Stimulated activated CD8-positive, alpha-beta memory T cell treated with anti-CD3 and anti-CD28 coated beads, Interleukin-15, amount 100 ng/mL, for 24 hours (primary cell): ENCODE measurements at places on chromosomes 6 and 20.

DNA sequence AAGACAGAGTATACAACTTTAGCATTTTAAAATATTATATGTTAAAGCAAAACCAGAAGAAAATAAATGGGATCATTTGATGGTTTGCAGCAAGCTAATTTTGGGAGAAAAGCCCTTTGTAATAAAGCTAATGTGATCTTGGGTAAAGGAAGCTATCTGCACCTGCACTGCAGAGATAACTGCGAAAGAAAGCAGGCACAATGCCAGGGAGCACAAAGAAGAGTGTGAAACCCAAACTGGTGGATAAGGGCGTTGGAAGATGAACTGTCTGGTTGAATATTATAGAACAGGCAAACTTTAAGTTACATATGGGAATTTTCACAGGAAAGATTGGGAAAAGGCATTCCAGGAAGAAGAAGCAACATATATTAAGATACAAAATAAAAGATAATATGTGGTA is 179.2 kb upstream of the KHDRBS2 start:
- no peak for DNase-seq

- DNase-seq = no peak
Measured at GRCh38 chr6:159941286-159942113, 27.4 kb upstream of the IGF2R start.

- DNase-seq = no peak
Measured at GRCh38 chr20:48047447-48047846, 262.2 kb upstream of the SULF2 start.

DNA sequence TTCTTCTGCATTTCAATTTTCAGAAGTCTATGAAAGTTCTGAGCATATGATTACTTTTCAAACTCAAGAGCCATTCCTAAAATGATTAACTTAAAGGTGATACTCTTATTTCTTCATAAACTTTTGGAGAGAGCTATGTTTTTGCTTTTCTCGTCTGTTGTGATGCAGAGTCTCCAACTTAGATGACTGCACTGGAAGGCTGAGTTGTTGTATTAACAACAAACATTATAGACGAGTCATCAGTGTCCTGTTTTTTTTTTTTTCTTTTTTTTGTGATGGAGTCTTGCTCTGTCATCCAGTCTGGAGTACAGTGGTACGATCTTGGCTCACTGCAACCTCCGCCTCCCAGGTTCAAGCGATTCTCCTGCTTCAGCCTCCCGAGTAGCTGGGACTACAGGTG is 101.9 kb downstream of the CD109 start:
- DNase-seq = no peak

DNA sequence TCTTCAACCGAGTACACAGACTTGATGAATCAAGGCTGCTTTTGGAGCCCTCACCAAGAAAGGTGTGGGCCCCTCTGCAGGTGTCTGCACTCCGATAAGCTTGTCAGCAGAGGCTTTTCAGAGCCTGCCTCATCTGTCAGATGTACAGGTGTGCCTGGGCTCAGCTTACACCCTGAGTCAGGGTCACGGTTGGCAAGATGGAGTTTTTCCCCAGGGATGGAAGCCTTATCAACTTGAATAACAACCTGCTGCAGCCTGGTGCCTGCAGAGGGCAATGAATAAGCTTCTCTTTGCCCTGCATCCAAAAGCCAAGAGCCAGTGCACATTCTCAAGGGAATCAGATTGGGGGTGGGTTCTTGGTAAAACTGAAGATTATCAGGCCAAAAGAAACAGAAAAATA is 427.1 kb downstream of the CD83 start:
- no peak for DNase-seq

DNA sequence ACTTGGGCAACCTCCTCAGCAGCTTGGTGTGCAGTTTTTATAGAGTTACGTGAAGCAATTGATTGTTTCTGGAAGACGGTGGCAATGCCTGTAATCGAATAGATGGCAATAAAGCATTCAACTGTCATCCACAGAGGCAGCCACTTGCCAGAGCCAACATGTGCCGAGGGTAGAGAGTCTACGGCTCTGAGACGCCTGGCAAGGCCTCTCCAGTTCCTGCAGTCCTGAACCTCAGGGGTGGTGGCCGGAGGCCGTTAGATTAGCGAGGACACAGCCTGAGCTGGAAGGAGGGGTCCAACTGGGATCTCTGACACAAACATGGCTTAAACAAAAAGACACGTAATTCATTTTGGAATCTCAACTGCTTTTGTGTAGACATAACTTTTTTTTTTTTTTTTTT is 775 bp upstream of the TTLL2 start:
- no peak for DNase-seq

DNA sequence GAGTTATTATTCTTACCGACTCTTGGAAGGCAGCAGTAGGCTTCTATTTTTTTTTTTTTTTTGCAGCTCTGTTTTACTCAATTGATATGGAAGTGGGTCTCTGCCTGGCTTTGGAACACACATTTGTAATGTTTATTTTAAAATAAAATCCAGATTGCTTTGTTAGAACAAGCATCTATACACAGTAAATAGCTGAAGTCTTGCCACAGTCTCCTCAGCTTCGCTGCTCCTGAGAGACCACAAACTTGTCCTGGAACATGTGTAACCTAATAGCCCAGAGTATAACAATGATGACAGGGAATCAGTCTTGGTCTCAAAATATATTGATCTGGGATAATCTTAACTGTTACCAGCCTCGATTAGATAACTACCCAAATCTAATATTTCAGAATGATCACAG is 299.8 kb upstream of the NOX3 start:
- DNase-seq = no peak

- DNase-seq = no peak
Measured at GRCh38 chr20:63011798-63012197, 5.0 kb upstream of the BHLHE23 start.

DNA sequence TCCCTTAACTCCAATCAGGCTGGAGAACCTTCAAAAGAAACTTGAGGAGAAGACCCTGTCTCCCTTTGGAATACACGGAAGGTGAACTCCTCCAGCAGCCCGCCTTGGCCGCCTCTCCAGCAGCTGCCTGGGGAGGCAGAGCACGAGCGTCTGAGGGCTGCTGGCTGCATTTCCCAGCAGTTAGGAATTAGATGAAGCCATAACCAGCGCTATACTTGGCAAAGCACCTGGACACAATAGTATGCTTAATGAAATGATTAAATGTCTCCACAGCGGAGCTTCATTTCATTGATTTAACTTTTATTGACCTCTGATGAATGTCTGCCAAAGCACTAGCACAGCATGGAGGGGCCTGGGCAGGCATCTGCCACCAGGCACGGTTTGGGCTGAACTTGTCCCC is 73.5 kb downstream of the TMEM242 start:
- DNase-seq = no peak

GRCh38 chr6:151096255-151096612 is 143.5 kb upstream of the AKAP12 start:
- DNase-seq = no peak

GRCh38 chr6:15348528-15348927 is 102.7 kb downstream of the JARID2 start:
- DNase-seq = no peak

DNA sequence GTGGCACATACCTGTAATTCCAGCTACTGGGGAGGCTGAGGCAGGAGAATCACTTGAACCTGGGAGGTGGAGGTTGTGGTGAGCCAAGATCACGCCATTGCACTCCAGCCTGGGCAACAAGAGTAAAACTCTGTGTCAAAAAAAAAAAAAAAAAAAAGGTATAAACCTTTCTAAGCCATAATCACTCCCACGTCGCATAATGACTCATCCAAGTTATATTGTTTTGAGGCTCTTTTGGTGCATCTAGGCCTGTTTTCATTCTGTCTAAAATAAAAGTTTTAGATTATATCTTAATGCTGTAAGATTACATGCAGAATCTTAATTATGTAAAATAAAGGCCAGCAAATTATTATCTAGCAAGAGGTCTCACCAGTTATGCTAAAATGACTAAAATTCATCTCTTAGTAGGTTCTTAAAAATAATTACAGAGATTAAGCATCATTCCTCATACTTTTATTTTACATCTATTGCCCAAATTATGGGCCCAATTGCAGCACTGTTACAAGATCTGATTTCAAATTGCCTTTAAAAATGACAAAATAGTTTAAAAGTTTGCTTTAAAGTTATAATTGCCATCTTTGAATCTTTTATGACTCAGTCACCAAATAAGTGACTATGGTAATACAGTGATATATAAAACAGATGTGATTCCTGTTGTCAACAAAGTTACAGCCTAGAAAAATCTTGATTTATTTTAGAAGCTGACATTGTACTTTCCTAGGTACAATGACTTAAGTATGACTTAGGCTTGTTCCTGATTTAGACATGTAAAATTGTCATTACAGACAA is 10.4 kb upstream of the SUMO4 start:
- DNase-seq = no peak

DNA sequence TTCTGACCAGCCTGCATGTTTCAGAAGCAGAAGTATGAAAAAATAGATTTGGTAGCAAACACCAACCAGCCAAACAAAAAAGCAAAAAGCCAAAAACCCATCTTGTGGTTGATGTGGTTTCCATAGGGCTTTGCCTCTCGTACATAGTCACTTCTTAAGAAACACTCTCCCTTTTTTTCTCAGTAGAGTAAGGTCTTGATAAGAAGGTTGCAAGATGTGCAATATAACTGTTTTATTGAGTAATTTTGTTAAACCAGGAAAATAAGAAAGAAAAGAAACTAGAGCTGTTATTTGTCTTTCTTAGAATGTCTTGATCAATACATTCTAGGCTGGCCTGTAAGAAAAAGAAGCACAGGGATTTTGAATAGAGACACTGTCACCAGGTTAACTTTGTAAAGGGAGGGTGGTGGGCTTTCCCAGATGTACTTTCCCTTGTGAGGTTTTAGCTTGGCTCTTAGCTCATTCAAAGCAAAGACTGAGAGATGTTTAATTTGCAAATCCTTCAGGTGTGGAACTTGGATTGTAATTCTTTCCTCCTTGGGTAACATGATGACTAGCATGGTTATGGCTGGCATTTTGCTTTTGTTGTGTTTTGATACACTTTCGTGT is 49.7 kb downstream of the AKAP12 start:
- DNase-seq = no peak

DNA sequence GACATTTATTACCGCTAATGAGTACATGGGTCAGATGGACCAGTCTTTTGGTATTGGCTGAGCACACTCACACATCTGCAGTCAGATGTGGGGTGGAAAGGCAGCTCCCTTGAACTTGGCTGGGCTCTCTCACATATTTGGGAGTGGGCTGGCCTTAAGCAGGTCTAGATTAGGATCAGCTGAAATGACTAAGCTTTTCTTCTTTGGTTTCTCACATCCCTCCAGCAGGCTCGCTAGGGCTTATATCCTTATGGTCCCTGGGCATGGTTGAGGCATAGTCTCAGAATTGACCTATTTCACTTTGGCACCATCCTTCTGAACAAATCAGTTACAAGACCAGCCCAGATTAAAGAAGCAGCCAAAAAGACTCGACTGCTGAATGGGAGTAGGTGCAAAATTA is 14.4 kb upstream of the PLCB1 start:
- no peak for DNase-seq

- no peak for DNase-seq
Measured at GRCh38 chr6:20031342-20031741, 180.9 kb downstream of the MBOAT1 start.

- no peak for DNase-seq
Measured at GRCh38 chr6:146258206-146258605, 229.3 kb downstream of the GRM1 start.

GRCh38 chr6:147621961-147622360 is 113.5 kb downstream of the SAMD5 start:
- no peak for DNase-seq

GRCh38 chr6:89479897-89480296 is 46.9 kb downstream of the ANKRD6 start:
- no peak for DNase-seq

- DNase-seq = no peak
Measured at GRCh38 chr6:108585921-108586536, 25.3 kb downstream of the FOXO3 start.

DNA sequence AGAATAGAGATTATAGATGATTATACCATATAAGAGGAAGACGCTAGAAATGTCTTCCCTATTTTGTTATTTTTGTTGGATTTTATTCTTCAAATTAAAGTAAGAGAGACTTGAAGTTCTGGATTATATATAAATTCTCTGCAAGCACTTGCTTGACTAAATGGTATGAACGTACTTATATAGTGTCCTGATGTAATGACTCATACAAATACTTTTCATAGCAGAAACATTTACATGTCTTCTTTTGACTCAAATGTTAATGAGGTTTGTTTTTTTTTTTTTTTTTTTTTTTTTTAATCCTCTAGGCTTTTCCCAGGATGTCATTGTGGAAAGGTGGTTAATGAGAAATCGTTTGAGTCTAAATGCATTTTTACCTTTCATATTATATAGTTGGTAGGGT is 55.0 kb downstream of the PDE7B start:
- DNase-seq = no peak
